ENCODE measurements at places on chromosomes 5 and 9.

DNA sequence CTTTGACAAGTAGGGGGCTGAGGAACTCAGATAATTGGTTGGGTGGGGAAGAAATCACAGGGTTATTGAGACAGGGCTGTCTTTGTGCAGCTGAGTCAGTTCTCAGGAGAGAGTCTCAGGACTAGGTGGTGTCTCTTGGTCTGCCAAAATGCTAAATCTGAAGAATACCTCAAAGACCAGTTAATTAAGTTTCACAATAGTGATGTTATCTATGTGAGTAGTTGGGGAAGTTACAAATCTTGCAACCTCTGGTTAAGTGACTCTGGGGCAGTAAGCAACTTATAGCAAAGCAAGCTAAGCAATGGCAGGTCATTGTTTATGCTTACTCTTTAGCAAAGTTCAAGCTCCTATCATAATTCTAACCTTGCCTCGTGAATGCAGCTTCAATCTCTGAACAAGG is 53.6 kb downstream of the GIN1 start:
- no peak for DNase-seq

GRCh38 chr5:171221916-171222315 is 87.1 kb upstream of the TLX3 start:
- DNase-seq = no peak

DNA sequence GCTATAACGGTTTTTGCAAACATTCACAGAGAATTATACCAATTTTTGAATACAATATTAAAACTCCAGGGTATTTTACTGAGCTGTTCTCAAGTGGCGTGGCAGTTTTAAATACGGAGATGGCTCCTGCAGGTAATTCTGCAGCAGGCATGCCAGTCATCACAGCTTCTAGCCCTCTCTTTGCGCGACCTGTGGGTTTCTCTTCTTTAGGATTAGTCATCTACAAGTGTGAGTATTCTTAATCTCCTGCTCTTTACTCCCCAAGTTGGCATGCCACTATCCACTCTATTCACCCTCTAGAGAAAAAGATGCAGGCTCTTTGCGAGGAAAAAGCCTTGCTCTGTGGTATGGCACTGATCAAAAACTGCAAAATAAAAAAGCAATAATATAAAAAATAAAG is 43.9 kb downstream of the ANKRD31 start:
- no peak for DNase-seq

- no peak for DNase-seq
These were observed 35.3 kb downstream of the C5orf15 start for GRCh38 chr5:133933169-133933509.

DNA sequence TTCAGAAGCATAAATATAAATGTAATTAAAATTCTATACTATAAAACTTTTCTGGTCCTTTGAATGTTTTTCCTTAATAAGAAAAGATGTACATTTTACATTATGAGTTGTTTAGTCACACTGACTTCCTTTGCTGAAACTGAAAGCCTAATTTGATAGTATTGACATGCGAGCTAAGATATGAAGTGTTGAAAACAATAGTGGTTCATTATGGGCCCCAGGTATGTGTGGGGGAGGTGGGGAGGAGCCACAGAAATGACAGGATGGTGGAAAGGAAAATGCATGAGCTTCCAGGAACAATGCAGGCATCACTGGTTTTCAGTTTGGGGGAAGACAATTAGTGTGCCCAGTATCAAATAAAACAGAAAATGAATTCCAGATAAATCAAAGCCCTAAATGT is 35.4 kb upstream of the RLN1 start:
- DNase-seq = no peak
